ENCODE measurements at places on chromosomes 7 and 10.

DNA sequence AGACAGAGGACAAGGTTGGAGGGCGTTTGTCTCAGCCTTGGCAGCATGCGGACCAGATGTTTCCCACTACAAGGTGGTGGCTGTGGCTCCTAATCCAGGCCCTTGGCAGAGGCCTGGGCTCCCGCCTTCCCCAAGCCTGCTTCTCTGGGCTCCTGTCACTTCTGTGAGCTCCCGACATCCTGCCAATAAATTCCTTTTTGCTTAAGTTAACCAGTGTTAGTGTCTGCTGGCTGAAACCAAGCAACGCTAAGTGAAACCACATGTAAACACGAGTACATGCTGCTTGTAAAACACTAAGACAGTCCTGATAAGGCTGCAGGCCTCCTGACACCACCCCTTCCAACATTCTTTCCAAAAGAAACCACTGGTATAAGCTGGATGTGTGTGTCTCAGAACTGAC lies 263.6 kb upstream of the ZMIZ1 start:
- DNase-seq = peak; percentile 77

DNA sequence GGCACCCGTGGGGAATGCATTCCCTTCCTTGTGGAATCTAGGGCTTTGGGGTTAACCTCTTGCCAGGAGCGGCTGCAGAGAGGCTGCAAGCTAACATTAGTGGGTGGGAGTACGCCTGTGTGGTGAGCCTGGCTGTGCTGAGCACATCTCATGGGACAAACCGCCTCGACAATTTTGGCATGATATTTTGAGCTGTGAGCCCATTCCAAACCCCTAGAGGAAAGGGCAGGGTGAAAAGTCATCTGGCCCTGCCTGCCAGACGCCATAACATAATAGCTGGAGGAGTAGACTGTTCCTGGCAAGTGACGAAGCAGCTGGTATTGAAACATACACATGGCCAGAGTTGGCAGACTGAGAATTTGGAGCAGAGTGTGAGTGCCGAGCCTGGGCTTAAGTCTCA lies 110.0 kb downstream of the TACC2 start:
- no peak for DNase-seq

- no peak for DNase-seq
Observed at GRCh38 chr7:70630818-70631457, 501.0 kb upstream of the GALNT17 start.

- DNase-seq = no peak
Observed at GRCh38 chr7:76278540-76278939, 23.9 kb upstream of the HSPB1 start.

DNA sequence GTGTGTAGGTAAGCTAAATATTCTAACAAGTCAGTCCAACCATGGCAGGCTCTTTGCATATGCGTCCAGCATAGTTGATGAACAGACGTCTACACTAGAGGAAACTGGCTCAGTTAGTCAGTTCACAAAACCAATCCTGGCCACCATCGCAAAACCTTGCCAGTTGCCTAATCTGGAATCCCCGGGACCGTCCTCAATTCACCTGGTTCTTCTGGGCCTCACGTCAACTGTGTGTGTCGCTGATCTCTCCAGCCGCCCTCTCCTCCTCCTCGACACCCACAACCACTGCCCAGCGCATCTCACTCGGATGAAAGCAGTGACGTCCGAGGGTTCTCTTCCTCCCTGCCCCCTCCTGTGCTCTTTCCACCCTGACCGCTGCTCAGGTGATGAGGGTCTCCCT lies 217.8 kb upstream of the SH2B2 start:
- no peak for DNase-seq

DNA sequence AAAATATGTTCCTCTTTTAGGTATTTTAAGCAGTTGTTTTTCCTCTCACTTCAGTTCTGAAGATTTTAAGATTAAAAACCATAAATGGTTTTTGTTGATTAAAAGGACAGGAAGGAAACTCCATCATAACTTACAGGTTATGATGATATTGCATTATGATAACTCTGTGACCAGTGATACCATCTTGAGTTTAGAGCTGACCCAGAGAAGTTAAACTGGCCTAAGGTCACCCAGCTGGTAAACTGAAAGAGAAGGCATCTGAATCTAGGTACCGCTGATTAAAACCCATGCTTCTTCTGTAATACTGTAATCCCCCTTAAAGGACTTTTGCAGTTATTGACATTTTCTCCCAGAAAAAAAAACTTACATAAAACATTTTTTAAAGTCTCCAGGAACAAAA lies 29.6 kb downstream of the LOXL4 start:
- no peak for DNase-seq

GRCh38 chr10:127535802-127536515 lies 13.2 kb upstream of the NPS start:
- DNase-seq = no peak

DNA sequence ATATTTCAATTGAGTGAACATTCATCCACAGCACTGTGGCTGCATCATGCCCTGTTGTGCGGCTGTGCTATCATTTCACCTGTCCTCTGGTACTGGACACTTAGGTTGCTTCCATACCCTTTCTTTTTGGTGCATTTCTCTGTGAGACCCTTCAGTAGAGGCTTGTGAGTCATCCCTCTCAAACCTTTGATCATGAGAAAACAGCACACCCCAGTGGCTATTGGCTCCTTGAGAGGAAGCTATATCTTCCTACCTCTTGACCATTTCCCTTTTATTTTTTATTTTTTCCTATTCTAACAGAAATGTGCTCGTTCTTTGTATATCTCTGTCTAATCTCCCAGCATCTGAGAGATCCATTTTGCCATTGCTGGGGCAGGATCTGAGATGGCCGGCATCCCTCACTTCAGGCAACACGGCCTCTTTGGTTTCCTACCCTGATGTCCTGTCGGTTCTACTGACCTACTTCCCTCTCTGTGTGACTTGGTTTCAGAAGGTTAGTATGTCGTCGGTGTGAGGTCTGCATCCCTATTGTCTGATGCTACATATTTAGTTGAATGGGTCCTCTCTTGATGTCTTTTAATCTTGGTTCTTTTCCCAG lies 23.8 kb upstream of the PIK3AP1 start:
- DNase-seq = no peak

GRCh38 chr10:75400771-75401568 lies 594 bp downstream of the ZNF503 start:
- peak; percentile 67 for DNase-seq

DNA sequence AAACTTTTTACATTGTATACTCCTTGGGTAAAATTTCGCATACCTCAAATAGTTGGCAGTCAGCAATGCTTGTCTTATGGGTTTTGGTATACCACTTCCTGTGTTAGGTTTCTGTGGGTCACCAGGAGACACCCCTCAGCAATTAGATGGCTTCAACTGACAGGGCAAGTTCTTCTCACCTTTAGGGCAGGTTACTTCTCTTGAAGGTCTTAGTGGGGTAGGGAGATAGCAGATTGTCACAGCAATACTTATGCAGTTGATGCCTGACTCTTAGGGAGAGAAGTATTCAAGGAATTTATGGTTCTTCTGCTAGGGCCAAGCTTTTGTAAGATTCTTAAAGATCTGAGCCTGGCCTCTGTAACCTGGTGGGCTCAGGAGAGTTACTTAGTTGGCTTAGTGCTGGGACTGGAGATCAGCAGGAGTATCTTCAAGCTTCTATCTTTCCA lies 42.9 kb downstream of the MKLN1 start:
- no peak for DNase-seq

- no peak for DNase-seq
Observed at GRCh38 chr10:878895-879294, 52.6 kb downstream of the LARP4B start.

GRCh38 chr7:1741751-1742554 lies 71.9 kb downstream of the ELFN1 start:
- DNase-seq = peak; percentile 54

DNA sequence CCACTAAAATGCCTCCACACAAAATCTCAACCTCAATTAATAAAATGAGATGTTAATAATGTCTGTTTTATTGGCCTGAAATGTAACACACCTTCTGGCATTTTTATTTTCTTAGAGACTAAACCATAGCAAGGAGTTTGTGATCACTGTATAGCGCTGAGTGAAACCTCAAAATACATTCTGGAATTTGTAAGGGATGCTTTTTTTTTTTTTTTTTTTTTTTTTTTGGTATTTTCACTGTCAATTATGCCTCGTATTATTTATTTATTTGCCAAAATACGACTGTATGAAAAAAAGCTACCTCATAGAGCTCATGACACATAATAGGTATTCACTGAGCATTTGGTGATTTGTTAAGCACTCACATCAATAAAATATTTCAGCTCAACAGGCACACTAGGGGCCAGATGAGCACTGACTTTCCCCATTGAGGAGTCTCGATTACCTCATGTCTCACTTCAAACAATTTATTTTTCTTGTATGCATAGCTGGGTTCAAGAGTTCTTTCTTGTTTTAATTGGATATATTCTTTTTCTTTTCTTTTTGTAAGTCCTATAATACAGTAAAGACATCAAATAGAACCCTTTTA lies 36.5 kb downstream of the SEMA3C start:
- no peak for DNase-seq

DNA sequence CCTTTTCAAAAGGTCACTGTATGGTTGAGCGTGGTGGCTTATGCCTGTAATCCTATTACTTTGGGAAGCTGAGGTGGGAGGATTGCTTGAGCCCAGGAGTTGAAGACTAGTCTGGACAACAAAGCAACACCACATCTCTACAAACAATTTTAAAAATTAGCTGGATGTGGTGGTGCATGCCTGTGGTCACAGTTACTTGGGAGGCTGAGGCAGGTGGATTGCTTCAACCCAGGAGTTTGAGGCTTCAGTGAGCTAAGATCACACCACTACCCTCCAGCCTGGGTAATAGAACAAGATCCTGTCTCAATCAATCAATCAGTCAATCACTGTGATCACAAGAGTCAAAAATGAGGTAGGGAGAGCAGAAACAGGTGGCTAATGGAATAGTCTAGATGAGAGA lies 97.0 kb downstream of the SUGCT start:
- DNase-seq = no peak

DNA sequence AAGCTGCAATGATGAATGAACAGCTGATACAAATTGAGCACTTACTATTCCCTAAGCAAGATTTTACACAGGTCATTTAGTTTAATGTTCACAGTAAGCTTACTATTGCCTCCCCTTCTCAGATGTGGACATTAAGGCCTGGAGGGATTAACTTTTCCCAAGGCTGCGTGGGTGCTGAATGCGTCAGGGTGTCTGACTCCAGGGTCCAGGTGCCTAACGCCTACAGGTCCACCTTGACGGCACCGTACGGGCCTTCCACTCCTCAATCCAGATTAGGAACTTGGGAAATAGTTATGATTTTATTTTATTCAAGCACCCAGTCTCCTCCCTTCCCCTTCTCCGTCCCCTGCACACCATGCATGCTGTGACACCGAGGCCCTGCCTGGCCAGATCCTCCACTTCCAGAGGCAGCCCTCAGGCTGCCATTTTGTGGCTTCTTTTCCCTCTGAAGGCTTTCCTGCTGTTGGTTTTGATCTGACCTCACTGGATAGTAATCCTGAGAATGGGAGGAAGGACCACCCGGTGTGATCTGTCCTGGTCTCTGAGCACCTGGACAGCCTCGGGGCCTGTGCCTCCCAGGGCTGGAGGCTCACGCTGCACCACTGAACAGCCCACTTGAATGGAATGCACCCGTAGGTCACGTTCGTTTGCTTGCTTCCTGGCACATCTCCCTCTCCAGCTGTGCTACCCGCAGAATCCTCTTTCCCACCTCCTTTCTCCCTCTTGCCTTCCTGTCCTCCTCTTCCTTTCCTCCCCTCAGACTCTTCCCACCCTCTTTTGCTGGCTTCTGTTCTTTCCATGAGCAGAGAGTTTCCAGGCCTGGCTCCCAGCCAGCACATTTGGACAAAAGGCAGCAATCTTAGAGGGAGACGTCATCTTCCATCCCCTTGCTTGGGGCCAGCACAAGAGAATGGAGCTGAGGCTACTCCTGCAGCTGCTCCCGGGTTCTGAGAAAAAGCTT lies 14.4 kb downstream of the DENND2A start:
- DNase-seq = peak; percentile 91

GRCh38 chr10:116974456-116975005 lies 30.5 kb downstream of the SHTN1 start:
- no peak for DNase-seq

GRCh38 chr10:7410301-7410861 lies 453 bp downstream of the SFMBT2 start:
- peak; percentile 41 for DNase-seq

DNA sequence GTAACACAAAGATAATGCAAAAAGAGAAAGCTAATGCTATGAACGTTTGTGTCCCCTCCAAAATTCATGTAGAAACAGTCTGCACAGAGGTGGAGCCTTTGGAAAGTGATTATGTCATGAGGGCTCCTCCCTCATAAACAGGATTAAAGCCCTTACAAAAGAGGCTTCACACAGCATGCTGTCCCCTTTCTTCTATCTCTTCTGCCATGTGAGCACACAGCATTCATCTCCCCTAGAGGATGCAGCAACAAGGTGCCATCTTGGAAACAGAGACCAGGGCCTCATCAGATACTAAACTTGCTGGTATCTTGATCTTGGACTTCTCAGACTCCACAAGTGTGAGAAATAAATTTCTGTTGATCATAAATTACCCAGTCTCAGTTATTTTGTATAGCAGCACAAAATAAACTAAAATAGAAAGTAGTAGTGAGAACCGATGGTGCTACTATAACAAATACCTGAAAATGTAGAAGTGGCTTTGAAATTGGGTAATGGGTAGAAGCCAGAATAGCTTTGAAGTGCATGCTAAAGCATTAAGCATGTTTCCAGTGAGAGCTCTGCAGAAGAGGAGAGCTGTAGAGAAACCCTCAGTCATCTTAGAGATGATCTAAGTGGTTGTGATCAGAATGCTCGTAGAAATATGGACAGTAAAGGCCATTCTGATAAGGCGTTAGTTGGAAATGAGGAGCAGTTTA lies 108.7 kb downstream of the DNAJC1 start:
- no peak for DNase-seq

DNA sequence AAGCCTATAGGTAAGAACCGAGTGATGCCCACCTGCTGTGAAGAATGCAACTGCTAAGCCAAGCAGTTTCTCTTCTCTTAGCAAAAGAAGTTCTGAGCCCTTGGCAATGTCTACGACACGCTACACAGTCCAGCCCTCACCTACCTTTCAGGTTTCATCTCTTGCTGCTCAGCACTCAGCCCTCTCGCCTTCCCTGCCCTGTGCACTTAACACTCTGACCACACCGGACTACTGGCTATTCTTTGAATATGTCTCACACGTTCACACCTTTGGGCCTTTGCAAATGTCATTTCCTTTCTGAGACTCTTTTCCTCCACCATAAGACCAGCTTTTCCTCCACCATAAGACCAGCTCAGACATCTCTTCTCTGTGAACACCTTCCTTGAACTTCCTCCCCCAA lies 67.0 kb upstream of the ITGB1 start:
- no peak for DNase-seq

DNA sequence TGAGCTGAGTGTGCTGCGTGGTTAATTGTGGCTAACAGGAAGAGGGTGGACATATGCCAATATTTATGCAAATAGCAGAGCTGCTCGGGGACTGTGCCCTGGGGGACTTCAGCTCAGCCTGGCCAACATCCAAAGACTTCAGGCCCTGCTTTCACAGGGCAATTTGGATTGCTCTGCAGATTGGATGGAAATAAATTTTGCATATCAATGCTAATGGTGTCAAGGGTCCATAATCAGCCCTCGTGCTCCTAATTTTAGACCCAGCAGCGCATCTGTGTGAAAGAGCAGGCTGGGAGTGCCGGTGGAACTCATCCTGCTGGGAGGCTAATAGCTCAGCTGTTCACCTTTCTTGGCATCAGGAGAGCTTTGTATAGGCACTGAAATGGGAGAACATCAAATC lies 270.1 kb downstream of the TCERG1L start:
- no peak for DNase-seq

GRCh38 chr7:15682111-15682510 lies 4.4 kb downstream of the MEOX2 start:
- no peak for DNase-seq

All from heart right ventricle (tissue), 16 donors.